ENCODE measurements at places on chromosomes 1 and 21. TPM values are rescaled to one million over a fixed set of nuclear protein-coding genes. Genes with fewer than 3 reads are reported as not detected.

The COL9A2 gene
- polyA plus RNA-seq: 3.0 TPM

The TMEM54 gene
- not detected for polyA plus RNA-seq

The LSM10 gene
- polyA plus RNA-seq: 345 TPM

The KRTAP11-1 gene
- not detected for polyA plus RNA-seq

The BROX gene
- polyA plus RNA-seq: 13.6 TPM
